PC-3 (cell line): ENCODE measurements at places on chromosomes 7 and 10. TPM values are rescaled to one million over a fixed set of nuclear protein-coding genes. Genes with fewer than 3 reads are reported as not detected.

DNA sequence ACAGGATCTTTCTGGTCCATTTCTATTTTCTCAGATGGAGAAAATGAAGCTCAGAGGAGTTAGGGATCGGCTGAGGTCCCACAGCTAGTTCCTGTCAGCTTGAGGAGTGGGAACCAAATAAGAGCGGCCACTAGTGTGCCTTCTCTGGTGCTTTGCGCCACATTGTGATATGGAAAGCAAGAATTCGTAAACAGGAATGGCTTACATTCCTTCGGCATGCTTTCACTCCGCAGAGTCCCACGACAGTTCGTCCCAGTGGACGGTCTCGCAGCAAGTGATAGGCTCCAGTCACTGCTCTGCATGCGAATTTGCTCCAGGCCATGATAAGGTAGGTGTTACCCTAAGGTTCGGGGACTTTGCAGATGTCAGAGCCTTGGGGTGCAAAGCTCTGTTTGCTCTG is 41.5 kb upstream of the PTF1A start:
- DNase-seq, result no peak

- DNase-seq, result no peak
Measured at GRCh38 chr7:101549734-101550133, 79.4 kb downstream of the MYL10 start.

Gene TMEM225B
- total RNA-seq, result not detected in 2 replicates

GRCh38 chr7:44713680-44714335 is 34.8 kb upstream of the ZMIZ2 start:
- DNase-seq, result no peak

DNA sequence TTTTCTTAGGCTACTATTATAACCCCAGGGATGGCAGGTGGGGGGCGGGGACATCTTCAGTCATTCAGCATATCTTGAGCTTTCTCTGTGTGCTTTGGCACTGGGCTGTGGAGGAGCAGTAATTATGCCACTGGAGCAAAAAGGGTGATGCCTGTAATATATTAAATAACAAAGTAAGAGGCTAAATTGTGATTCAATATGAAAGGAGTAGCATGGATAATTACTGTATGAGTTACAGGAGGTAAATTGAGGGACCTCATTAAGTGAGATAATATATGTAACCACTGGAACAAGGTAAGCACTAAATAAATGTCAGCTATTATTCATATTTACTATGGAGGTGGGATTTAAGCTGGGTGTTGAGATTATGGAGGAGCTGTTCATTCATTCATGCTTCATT is 3.3 kb upstream of the STN1 start:
- no peak for DNase-seq

DNA sequence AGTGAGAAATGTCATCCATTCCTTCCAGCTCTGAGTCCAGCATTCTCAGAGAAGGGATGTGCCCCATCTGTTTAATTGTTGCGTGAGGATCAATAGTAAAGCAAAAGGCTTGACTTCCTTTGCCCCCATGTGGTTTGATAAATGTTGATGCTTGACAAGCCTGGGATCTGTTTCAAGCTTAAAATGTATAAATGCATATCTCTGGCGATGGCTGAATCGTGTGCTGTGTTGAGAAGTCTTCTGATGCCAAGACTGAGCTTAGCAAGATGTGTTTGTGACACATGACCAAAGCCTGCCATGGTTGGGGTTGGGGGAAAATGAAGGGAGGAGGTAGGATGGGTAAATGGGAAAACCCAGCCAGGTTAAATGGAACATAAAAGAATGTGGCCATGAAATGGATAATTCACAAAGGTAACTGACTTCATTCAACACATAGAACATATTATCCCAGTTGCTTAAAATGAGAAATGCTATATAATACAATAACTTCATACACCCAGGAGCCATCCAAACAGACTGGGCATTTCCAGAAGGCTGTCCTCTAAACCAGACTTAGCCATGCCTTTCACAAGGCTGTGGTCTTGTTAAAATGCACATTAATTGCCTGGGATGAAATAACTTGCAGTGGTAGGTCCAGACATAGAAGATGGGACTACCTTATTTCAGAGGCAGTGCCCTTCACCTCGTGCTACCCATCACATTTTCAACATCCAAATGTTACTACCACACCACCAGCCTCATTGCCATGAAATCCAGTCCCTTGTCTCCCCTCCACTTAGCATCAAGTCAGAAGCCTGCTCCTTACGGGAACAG is 147.3 kb upstream of the PDE1C start:
- DNase-seq, result no peak

DNA sequence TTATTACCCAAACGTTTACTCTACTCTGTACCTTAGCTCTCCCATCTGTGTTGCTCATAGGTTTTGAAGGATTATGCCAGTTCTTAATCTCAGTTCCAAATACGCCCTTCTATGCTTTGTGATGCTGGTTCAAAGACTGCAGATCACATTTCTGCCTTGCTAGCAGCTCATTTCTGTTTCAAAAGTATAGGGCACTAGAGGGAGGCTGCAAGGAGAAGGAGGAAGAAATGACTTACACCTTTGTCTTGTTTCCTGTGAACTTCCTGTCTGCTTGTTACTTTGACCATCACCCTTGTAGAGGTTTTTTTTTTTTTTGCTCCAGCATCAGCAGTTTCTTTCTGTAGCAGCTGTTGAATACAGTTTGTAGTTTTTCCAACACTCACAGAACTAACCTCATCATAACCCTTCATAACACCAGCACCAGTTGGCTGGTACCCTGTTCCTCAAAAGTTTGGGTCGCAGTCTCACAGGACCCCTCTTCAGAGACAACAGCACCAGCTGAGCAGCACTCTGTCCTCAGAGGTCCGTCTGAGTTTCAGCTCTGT is 16.5 kb downstream of the SLK start:
- DNase-seq, result no peak

Gene MTERF1
- 4.0 and 10.0 TPM in 2 replicates for total RNA-seq

DNA sequence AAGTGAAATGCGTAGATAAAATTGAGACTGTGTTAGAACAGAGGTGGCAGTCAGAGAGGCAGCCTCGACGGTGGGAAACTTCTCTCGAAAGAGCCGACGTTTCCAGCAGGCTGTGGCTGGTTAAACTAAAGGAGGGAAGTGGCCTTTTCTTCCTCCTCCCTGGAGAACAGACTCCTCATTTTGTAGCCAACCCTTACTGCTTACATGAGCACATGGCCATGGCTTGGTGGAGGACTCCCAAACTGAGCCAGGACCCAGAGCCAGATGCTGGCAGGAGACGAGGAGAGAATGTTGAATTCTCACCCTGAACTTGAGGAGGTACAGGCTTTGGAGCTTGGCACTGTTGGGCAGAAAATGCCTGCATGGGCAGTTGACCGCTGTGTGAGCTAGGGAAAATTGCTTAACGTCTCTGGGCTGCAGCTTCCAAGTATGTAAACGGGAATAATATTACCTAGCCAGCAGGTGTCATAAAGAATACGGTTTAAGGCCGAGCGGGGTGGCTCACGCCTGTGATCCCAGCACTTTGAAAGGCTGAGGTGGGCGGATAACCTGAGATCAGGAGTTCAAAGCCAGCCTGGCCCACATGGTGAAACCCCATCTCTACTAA is 24.5 kb downstream of the MMD2 start:
- DNase-seq, result no peak

Gene DNAJC30
- total RNA-seq, result 2.9 and 4.8 TPM in 2 replicates
